ENCODE measurements at places on chromosomes 6 and 20.
A peak's percentile ranks its signal among the peaks of the same experiment; 100 is the strongest.

- no peak for DNase-seq
Measured at GRCh38 chr20:48737434-48738093, 90.2 kb downstream of the PREX1 start.

- no peak for DNase-seq
Measured at GRCh38 chr6:150099546-150099945, 30.6 kb upstream of the ULBP3 start.

- DNase-seq: no peak
Measured at GRCh38 chr20:43900121-43900466, 14.6 kb upstream of the TOX2 start.

DNA sequence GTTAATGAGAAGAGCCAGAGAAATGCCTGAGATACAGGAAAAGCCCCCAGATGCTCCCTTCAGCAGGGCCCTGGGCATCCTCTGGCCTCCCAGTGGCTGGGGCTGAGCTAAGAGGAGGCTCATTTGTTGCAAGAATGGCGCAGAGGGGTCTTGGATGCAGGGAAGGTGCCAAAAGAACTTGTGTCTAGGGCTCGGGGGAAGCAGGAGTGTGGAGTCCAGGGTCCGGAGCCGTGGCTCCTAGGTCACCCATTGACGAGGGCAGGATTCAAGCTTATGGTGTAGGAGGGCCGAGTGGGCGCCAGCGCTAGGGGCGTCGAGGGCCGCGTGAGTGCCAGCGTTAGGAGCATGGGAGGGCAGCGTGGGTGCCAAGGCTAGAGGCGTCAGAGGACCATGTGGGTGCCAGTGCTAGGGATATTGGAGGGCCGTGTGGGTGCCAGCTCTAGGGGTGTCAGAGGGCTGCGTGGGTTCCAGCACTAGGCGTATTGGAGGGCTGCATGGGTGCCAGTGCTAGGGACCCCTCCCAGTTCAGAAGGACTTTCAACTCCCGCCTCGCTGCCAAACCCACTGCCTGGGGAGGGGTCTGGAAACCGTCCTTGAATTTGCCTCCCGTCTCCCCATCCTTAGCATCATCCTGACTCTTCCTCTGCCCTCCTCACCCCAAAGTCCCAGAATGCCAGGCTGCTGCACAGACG is 250.5 kb upstream of the AFDN start:
- DNase-seq: no peak

- no peak for DNase-seq
Measured at GRCh38 chr20:61736751-61737310, 328.9 kb downstream of the TAF4 start.

DNA sequence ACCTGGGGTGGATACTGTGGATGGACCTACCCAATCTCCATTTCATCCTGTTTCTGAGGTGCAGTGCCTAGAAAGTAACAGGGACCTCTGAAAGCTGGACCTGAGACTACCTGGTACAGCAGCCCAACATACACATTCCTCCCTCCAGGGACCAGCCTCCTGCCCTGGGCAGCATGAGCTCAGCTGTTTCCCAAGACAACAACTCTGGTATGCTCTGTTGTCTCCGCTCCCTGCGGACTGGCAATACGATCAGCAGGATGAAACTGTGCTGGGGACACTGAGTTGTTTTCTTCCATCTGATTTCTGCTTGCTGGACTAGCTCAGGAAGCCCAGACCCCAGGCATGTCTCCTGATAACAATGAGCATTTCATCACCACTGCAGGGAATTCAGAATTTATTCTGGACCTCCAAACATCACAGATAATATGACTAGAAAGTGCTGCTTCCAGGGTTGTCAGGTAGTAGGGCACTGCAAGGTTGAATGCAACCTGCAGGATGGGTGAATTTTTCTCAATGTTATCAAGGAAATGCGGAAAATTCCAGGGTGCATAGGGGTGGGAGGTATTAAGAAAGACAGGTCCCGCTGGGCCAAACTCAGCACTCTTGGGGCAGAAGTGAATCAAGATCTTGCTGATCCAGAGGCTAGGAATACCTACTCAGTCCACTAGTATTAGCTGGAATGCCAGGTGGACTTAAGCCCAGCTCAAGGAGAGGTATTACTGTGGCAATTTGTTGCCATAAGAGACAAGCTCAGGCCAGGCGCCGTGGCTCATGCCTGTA is 38.9 kb upstream of the SLC4A11 start:
- DNase-seq: peak; percentile 36

DNA sequence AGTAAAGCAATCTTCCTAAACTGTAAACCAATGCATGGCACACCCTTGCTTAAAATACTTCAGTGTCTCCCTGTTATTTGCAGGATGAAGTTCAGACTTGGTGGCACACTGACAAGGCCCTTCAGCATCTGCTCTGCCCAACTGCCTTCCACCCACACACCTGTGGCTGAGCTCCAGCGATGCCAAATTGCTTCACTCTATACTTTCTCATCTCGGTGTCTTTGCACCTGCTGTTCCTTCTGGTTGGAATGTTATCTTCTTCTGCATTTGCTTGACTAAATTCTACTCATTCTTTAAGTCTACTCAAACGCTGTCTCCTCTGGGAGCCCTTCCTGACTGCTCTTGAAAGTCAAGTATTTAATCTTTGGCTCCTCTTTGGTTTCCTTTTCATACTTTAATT is 100.1 kb upstream of the SUPT3H start:
- no peak for DNase-seq

DNA sequence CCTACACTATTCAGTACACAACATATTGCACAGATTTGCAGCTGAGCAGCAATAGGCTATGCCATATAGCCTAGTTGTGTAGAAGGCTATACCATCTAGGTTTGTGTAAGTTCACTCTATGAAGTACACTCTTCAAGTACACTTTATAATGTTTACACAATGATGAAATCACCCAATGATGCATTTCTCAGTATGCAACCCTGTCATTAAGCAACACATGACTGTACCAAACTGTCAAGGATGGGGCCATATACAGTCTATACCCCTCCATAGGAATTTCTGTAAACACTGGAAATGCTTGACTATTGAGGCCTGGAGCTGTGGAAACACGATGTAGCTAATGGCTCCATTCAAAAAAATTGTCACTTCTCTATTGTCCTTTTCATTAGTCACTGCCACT is 535.4 kb downstream of the EPM2A start:
- DNase-seq: no peak

- DNase-seq: no peak
Measured at GRCh38 chr6:125117818-125118217, 35.8 kb upstream of the TPD52L1 start.

DNA sequence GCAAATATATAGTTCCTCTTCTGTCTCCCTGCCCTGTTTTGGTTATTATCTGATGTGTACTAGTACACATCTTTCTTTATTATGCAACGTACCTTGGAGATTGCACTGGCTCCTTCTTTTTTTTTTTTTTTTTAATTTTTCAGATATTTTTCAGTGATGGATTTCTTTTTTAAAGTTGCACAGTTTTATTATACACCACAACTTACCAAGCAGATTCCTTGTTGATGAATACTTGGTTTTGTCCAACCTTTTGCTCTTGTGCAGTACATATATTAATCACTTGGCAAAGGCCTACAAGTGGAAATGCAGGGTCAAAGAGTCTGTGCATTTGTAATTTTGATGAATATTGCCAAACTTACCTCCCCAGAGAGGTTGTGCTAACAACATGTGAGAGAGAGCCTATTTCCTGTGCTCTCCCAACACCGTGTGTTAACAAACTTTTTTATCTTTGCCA is 50.1 kb upstream of the RNF24 start:
- DNase-seq: no peak

GRCh38 chr20:16745204-16745603 is 3.0 kb upstream of the OTOR start:
- no peak for DNase-seq

- no peak for DNase-seq
Measured at GRCh38 chr6:44261581-44261980, 3.8 kb downstream of the NFKBIE start.

GRCh38 chr20:24820345-24820744 is 128.7 kb upstream of the CST7 start:
- no peak for DNase-seq

DNA sequence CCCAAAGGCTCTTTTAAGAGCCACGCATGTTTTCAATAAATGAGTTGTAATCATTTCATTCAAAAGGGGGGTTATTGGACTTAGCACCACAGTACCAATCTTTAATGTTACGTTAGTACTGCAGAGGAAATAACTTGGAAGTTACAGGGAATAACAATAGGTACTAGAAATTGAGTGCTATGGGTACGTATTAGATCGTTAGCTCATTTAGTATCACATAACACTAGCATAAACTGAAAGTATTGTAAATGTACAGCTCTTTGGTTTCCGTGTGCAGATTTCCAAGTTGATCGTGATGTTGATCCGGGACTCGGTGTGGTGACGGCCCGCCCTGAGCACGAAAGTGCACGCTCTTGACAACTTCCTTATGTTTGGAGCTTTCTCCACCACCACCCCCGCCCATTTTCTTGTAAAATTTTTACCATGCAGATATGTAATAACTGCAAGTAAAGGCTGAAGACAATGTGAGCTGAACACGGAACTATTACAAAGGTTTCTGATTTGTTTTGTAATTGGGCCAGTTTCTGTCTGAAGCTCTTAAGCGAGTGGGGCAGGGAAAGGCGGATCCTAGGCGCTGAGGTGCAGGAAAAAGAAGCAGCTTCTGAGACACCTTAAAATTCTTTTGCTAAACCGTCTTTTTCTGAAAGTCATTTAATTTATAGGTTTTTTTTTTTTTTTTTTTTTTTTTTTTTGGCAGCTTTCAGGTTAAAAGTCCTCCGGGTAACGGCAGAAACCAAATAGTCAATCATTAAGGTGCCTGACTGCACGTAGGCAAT is 71.5 kb downstream of the HFE start:
- DNase-seq: peak; percentile 35

- peak; percentile 88 for DNase-seq
Measured at GRCh38 chr6:35727231-35727934, 9.4 kb upstream of the ARMC12 start.

GRCh38 chr6:34514112-34514511 is 42.0 kb downstream of the SPDEF start:
- no peak for DNase-seq

GRCh38 chr6:90025523-90026061 is 131.3 kb downstream of the GJA10 start:
- DNase-seq: no peak

DNA sequence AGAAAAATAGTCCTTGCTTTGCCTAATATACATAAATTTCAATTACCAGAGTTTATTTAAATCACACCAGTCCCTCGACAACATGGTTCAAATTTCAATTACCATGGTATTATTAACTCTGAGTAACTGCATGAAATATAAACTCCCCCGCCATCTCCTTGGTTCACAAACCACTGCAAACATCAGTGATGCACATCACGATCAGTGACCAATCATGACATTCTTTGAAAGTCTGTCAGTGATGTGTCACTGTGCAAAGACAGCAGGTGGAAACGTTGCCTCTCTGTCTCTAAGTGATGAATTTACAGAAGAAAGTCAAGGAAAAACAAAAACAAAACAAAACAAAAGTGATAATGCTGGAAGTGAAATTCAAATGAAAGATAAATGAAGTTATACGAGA is 86.7 kb downstream of the TASP1 start:
- no peak for DNase-seq

DNA sequence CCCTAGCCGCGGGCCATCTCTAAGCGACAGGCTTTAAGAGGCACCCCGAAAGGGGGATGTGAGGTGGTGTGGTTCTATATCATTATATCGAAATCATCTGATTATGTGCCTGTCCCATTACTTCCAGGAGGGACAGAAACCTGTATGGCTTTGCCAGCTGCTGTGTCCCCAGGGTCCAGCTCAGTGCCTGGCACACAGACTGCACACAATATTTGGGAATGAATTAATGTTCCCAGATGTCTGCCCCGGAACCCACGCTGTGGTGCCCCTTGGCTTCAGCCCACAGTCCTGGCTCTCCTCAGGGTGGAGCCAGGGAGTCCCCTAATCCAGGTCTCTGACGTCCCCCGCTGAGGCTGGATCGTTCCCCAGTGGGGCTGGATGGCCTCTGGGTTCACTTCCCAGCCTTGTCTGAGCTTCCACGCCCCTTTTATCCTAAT is 8.9 kb upstream of the AHCY start:
- peak; percentile 32 for DNase-seq

- no peak for DNase-seq
Measured at GRCh38 chr6:83019741-83020140, 45.9 kb downstream of the UBE3D start.

Data from GM23338 (cell line).